ENCODE measurements at places on chromosomes 4 and X.
A peak's percentile ranks its signal among the peaks of the same experiment; 100 is the strongest.

GRCh38 chr4:13857800-13858199 is 230.3 kb upstream of the BOD1L1 start:
- DNase-seq: no peak

DNA sequence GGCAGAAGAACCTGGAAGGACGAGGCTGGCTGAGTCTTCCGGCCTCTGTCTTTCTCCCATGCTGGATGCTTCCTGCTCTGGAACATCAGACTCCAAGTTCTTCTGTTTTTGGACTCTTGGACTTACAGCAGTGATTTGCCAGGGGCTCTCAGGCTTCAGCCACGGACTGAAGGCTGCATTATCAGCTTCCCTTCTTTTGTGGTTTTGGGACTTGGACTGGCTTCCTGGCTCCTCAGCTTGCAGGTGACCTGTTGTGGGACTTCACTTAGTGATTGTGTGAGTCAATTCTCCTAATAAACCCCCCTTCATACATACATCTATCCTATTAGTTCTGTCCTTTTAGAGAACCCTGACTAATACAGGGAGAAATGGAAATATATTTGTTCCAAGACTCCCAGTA is 265.8 kb downstream of the PCDH18 start:
- DNase-seq: no peak

- no peak for DNase-seq
These were observed 130.8 kb upstream of the SFRP2 start for GRCh38 chr4:153919667-153920066.

- DNase-seq: no peak
These were observed 89.8 kb downstream of the EIF4E start for GRCh38 chr4:98838977-98839618.

DNA sequence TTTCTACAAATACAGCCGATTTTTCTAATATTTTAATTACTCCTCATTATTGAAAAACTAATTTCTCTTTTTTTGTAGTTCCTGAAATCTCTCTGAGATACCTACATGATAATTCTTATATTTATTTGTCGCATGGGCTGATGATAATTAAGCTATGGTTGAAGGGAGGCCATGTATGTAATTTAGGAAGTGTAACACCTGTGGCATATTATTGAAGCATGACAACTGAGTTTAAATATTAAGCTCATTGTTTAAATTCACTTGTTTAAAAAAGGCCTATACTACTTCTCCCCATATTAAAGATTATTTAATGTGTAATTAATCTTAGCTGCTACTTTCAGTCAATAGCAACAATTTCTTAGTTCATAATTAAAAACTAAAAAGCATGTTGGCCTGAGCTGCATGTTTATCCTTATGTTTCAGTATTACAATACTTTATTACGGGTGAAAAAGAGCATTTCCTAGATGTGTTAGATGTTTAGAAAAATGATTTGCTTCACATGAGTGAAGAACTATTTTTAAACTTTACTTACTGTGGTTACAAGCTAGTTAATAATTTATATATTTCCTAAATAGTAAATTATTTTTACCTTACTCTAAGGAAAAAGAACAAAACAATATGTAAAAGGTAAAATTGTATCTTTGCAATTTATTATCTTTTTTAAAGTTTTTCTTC is 122.4 kb downstream of the RAP1GDS1 start:
- no peak for DNase-seq

DNA sequence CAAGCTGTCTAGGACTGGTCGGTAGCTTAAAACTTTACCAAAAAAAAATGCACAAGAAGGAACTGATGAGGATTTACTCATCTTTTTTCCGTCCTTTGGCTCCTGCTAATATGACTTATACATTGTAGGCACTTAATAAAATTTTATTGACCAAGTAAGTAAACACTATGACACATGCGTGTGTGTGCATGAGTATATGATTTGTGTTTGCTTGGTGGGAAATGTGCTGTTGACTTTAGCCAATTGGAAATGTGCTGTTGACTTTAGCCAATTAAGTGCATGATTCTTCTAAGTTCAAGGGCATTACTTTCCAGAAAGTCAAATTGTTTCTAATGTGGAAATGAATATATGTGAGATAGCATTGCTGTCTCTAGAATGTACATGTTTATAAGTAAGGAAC is 78.3 kb downstream of the FIP1L1 start:
- no peak for DNase-seq

- no peak for DNase-seq
These were observed 192.0 kb upstream of the ANK2 start for GRCh38 chr4:112857461-112857860.

DNA sequence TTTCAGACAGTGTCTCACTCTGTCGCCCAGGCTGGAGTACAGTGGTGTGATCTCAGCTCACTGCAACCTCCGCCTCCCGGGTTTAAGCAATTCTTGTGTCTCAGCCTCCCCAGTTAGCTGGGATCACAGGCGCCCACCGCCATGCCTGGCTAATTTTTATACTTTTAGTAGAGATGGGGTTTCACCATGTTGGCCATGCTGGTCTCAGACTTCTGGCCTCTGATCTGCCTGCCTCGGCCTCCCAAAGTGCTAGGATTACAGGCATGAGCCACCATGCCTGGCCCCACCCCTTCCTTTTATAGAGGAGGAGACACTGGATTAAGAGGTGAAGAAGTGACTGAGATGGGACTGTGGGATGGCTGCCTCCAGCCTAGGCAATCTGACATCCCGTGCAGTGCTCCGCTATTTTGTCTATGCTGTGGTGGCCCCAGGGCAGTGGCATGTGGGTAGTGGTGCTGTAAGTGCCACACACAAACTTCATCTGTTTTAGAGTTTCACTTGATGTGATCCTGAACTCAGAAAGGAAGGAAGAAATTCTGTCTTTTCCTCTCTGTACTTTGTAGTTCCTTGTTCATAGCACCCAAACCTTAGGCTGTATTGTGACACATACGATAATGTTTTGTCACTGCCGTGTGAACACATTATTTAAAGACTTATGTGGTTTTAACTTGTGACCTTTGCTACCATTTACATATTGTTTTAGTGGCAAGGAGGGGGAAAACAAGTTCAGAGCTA is 48.9 kb downstream of the FNIP2 start:
- peak; percentile 7 for DNase-seq

DNA sequence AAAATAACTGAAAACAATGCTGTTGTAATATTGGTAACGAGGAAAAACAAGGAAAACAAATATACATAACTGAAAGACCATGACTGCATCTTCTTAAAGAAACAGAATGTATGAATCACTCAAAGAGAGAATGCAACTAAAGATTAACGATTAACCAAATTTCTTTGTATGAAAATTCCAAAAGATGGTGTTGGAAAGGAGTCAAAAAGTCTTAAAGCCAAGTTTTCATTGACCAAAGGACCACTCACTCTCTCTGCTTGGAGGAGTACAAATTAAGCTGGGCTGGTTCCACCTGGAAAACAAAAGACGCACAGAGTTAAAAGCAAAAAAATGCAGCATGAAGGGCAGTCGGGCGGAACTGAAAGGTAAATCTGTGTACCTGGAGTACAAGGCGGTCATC is 1.8 kb downstream of the DCAF12L1 start:
- DNase-seq: no peak

- no peak for DNase-seq
These were observed 2.3 kb upstream of the HPRT1 start for GRCh38 chrX:134457708-134458107.

GRCh38 chrX:68880846-68881552 is 52.2 kb downstream of the EFNB1 start:
- DNase-seq: no peak

GRCh38 chr4:1405636-1406393 is 427 bp downstream of the NKX1-1 start:
- DNase-seq: no peak

- DNase-seq: no peak
These were observed 3.8 kb downstream of the ARHGAP10 start for GRCh38 chr4:147735413-147736301.

DNA sequence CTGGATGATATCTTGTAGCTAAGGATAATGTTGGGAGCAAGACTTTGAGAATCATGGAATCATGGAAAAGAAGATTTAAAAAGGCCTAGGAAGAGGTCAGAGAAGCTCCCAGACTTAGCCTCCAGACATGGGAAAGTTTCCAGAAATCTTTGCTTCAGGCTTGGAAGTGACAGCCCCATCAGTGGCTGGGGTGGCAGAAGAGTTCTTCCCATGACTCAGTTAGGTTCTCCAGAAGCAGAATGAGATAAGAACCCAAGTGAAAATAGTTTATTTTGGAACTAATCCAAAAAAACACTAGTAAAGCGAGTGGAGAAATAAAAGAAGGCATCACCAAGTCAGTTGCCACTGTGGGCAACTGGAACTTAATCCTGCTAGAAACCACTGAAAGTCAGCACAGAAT is 506.9 kb downstream of the MID1IP1 start:
- DNase-seq: no peak

DNA sequence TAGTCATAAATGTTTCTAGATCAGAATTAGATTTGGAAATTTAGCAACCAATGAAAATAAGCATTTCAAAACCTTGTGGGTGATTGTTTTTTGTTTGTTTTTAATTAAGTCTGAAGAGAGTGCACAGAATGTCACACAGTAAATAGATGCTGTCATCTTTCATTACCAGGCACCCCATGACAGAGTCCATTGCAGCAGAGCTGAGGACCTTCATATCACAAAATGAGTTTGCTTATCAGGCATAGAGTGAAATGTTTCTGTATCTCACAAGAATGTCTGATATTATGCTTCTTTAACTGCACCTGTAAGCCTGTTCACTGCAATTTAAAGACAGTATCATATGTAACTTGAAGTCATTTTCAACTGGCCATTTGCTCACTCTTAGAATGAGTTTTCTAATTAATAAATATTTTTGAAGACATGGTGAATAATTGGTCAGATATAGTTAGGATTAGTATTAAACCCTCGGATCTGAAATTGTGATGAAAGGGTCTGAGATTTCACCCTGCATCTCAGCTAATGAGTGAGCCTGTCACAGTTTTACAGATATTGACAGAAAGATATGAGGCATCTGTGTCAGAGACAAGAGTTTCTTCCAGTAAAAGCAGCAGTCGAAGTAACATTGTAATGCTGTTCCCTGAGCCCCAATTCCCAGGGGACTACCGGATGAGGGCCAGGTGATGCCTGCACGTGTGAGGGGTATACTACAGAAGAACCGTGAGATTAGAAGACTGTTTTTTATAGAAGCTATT is 416.4 kb downstream of the CCSER1 start:
- DNase-seq: no peak

- DNase-seq: no peak
These were observed 99.4 kb upstream of the NDP start for GRCh38 chrX:44072631-44073030.

- no peak for DNase-seq
These were observed 1430.0 kb downstream of the ARAP2 start for GRCh38 chr4:34814266-34814665.

DNA sequence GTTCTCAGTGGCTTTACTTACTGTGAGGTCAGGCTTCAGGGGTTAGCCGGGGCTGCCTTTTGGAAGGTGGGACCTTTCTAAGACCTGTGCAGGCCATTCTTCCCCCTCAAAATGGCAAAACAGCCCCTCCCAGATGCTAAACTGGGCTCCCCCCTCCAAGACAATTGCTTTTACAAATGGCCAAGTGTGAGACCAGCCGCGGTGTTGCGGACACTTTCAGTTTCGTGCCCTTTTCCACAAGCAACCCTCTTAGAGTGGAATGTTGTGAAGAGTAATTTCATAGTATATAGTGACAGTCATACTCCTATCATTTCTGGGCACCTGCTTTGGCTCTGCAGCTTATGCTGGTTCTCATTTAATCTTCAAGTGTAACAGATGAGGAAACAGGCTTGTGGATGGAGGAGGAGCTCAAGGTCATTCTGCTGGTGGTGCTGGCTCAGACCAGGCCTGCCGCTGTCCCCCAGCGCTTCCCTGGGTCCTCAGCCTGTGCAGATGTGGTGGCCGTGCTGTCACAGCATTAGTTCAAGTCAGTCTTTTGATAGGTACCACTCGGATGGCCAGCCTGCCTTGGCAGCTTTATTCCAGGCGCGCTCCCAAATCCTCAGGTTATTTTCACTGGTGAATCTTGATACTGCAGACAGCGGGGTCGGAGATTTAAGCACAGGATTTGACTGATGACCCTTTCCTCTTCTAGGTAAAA is 55.0 kb upstream of the TADA2B start:
- no peak for DNase-seq

DNA sequence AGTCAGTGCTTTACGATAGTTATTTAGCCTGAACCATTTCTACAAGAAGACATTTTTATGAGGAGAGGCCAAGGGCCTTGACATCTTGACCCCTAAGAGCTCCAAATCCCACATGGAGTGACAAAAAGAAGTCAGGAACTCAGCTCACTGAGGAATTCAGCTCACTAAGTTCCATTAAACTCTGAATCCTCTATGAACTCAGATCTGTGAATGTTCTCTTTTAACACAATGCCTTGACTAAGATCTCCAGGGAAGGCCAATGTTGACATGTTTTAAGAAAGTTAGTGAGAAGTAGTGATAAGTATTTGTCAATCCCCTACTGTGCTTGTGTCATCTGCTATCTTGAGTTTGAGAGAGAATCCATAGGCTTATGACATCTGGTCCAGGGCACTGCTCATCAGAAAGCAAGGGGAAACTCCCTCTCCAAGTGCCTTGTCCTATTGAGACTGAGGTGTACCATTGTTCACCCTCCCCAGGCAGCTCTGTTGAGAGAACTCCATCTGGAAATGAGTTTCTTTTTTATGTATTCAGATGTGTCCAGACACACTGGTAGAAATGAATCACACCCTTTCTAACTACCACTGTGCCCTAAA is 68.7 kb upstream of the PCDH19 start:
- no peak for DNase-seq

DNA sequence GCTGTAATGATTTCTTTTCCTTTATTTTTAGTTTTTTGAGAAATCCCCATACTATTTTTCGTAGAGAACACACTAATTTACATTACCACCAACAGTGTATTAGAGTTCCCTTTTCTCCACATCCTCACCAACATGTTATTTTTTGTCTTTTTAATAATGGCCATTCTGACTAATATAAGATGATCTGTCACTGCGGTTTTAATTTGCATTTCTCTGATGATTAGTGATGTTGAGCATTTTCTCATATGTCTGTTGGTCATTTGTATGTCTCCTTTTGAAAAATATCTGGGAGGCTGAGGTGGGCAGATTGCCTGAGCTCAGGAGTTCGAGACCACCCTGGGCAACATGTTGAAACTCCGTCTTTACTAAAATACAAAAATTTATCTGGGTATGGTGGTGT is 30.2 kb downstream of the SPINK2 start:
- no peak for DNase-seq

- DNase-seq: no peak
These were observed 43.4 kb upstream of the CCKAR start for GRCh38 chr4:26533685-26534084.

GRCh38 chr4:168592676-168593075 is 95.8 kb downstream of the PALLD start:
- no peak for DNase-seq

- no peak for DNase-seq
These were observed 577.0 kb downstream of the FAT4 start for GRCh38 chr4:125891597-125892258.

Measured in GDM1 (cell line).